ENCODE measurements at places on chromosomes 3 and 15.

DNA sequence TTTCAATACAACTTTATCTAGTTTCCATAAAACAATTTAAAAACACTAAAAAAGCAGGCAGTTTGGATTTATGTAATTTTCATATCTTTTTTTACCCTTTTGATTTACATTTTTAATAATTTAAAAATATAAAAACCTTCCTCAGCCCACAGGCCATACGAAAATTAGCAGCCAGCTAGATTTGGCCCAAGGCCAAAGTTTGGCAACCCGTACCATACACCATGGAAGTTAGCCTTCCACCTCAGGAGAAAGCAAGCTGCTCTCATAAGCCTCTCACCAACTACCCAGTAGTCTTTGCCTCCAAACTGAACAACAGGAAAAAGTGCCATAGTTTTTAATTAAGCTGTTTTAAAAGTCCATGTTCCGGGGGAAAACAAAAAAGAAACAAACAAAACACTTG, 107.3 kb upstream of the TRIM42 start:
- DNase-seq = no peak

DNA sequence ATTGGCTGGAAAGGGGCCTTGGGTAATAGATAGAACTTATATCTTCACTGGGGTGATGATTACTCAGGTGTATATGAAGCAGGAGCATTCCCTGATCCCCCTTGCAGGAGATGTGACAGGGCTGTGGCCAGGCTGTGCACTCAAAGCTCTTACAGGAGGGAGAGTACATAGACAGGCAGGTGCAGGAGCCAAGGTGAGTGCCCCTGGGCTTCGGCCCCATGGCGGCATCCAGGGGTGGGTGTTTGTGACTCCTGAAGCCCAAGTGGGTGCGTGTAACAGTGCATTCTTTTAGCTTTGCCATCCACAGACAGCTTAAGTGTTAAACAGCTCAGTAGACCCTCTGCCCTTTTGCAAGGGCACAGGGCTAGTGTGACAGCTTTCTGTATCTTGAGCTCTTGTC, 236.6 kb upstream of the GPR149 start:
- no peak for DNase-seq

- DNase-seq = no peak
Measured at GRCh38 chr15:63553388-63553791, 43.8 kb upstream of the FBXL22 start.

DNA sequence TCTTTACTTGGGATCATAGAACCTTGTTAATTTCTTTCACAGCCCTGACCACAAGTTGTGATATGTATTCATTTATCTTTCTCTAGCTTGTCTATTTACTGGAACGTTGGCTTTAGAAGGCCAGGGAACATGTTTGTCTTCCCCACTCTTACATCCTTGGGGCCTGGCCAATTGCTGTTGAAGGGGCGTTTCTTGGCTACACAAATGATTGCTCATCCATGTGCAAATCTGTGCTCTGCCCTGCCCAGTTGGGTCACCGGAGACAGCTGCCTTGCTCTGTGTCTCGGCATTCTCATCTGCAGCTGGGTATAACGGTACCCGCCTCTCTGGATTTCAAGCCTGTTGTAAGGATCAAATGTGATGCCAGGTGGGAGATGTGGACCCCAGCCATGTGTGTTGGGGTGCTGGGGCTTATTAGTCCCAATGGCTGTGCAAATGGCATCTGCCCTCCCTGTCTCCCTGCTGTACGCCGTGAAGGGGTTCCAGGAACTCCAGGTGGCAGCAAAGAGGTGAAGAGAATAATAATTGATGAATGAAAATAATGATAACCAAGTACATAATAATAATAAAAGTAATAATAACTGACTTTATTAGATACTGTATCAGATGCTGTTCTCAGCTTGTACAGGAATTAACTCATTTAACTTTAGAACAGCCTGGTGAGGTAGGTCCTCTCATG, 24.0 kb upstream of the TLE3 start:
- no peak for DNase-seq

DNA sequence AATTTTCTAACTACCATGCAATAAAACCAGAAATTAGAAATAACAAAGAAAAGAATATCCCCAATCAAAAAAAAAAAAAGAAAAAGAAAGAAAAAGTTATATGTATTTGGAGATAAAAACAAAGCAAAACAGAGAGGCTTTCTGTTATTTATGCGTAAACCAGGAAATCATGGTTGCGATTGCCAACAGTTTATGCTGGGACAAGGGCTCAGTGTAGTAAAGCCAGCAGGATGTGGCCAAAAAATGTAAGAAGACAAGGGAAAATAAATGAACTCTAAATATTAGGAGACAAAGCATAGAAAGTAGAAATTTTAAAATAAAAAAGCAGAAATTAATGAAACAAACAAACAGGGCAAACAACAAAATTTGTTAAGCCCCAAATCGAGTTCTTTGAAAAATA, 27.2 kb upstream of the GOLGA8J start:
- DNase-seq = no peak

DNA sequence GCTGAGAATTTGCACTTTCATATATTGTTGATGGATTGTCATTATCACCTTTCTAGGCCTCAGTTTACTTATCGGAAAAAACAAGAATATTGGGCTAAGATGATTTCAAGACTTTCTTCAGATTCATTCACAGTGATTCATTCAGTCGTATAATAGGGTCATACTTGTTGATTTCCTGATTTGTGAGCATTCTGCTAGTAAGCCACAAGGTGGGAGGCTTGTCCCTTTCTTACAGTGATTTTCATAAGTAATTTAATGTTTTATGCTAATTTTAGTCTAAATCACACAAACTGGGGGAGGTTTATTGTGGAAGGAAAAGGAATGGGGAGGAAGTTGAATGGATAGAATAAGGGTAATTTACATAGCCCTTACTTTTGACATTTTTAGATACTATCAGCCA, 126.8 kb upstream of the GOLGA6L4 start:
- DNase-seq = no peak

DNA sequence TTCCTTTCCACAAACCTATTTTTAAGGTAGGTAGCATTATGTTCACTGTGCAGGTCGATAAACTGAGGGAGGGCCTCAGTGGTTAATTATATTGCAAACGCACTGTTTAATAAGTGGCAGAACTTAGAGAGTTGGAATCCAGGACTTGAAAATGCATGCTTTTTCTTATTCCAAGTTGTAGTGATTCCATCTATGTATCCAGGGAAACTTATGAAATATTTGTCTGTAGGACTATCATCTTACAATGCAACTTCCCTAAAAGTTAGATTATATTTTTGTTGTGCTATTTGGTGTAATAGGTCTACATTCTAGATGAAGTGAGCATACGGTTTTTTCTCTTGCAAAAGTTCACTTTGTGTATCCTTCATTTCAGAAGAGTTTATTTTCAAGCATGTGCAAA, 419.5 kb downstream of the NAALADL2 start:
- DNase-seq = no peak

DNA sequence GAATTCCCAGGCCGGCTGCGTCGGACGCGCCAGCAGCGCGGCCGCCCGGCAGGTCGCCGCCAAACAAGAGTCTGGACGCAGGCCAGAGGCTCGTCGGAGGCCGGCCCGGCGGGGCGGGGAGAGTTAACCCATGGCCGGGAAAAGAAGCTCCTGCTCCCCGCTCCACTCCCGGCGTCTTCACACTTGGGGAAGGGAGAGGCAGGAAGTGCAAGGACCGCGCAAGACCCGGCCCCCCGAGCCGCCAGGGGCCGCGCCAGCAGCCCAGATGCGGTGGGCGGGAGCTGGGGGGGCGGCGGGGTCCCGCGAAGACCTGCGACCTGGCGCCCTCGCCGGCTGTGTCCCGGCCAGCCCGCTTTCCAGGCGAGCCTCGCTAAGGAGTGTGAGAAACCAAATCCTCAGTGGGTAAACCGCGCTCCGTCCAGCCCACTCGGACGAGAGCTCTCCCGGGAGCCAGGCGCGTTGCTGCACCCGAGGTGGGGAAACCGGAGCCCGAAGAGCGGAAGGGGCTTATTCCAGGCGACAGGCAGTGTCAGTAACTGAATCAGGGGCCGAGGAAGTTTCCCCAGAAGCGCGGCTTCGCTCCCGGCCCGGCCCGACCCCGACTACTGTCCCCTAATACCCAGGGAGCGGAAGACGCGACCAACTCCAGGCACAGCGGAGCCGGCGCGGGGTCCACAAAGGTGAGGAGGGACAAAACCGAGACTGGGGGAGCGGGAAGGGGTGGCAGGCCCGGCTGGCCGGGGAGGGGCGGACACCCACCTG, 721 bp downstream of the ADAMTS7 start:
- DNase-seq = no peak

DNA sequence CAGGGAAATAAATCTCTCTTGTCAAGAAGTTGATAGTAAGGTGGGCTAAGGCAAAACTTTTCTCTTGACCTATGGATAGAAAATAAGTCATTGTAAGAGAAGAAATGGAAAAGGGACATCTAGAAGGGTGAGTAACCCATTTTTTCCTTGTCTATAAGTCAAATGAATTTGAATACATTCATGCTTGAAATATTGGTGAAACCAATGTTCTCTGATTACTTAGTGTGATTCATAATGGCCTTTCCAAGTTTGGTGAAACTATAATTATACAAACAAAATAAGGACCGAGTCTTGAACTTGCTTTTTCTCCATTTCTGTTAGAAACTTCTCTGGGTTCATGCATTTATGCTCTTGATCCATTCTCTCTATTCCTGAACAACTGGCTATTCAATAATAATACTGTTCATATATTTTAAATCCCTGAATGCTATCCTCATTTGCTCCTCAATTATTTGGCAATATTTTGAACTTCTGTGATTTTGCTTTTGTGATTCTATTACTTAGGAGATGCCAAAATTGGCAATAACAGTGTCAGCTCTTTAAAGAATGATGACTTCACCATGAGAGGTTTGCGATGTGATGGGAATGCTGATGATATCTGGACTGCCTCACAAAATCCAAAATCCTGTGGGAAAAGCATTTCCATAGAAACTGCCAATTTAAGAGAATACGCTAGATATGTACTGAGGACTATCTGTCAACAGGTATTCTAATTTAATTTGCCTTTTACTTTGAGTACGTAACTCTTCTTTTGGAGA, 12.3 kb downstream of the P2RY12 start:
- DNase-seq = no peak

DNA sequence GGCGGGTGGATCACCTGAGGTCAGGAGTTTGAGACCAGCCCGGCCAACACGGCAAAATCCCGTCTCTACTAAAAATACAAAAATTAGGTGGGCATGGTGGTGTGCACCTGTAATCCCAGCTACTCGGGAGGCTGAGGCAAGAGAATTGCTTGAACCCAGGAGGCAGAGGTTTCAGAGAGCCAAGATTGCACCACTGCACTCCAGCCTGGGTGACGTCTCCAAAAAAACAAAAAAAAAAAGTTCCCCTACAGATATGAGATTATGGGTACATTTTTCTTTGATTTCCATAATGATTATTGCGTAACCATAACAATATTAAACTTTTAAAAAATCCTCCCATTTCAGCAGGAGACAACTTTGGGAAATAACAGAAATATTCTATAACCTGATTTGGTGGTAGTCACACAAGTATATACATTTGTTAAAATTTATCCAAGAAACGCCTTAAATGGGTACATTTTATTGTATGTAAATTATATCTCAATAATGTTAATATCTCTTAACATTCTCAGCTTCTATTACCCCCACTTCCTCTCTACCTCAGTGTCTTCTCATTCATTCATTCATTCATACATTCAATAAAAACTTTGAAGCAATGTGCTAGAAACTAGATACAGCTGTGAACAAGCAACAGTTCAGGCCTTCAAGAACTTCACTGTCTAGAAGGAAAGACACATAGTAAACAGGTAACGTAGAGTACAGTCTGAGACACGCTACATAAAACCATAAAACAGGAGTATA, 6.6 kb downstream of the UBR1 start:
- no peak for DNase-seq

DNA sequence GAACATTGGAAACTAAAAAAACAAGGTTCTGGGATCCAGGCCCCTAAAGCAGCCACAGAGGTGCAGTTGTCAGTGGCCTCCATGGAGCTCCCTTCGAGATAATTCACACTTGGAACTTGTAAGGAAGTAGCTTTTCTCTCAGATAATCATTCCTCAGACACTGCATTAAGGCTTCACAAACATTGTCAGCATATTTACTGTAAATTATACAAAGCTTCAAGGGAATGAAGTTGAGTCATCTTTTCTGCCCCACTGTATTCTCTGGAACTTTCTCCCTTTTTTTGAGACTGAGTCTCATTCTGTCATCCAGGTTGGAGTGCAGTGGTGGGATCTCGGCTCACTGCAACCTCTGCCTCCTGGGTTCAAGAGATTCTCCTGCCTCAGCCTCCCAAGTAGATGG, 7.1 kb downstream of the BLOC1S6 start:
- DNase-seq = no peak

All from activated CD8-positive, alpha-beta memory T cell treated with anti-CD3 and anti-CD28 coated beads for 1 hour (primary cell).